NCI-H510A (cell line): ENCODE measurements at places on chromosomes 1 and 21.

GRCh38 chr1:195462646-195463045, 1145.6 kb downstream of the KCNT2 start:
- DNase-seq = no peak

DNA sequence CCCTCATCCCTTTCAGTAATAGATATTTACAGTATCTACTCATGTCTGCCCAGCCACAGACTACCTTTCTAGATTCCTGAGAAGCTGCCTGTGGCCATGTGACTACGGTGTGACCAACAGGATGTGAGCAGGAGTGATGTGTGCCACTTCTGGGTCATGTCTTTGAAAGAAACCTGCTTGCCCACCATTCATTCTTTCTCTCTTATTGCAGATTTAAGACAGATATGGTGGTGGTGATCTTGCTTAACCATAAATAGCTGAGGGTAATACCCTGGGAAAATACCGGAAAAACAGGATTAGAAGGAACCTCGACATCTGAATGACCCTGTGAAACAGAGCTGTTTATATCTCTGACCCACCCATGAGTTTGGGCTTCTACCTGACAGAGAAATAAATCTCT, 41.6 kb upstream of the GUCA2A start:
- DNase-seq = no peak

- no peak for DNase-seq
These were observed 127.3 kb downstream of the CAMTA1 start for GRCh38 chr1:6912518-6912917.

- DNase-seq = no peak
These were observed 43.2 kb downstream of the ELK4 start for GRCh38 chr1:205588636-205589035.

GRCh38 chr1:229694053-229694693, 68.1 kb downstream of the URB2 start:
- DNase-seq = peak; percentile 77

DNA sequence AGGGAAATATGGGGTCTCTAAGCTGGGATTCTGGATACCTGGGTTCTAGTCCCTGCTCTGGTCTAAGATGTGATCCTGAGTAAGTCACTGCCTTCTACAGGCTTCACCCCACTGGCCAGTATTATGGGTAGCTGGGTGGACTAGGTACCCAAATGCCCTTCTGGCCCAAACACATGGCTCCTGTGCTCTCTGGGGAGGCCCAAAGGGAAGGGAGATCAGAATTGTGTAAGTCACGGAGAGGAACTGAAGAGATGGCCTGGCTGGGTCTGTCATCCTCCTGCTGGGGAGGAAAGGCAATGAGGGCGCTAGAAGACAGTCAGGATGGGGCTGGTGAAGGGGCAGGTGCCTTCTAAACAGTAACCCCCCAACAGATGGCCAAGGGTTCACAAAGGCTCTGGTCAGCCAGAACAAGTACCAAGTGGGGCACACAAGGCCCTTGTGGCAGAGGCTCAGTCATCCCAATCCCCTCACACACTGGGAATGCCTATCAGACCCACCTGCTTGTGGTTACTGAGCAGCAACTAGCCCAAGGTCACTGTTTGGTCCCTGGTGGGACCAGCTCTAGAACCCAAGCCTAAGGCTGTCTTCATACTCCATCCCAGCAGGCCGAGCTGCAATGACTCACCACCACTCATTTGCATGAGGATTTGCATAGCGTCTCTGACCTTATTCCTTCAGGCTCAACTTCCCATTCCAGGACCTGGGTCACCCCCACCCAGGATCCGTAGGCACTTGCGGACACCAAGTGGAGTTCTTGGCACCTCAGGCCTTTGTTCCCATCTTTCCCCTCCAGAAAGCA, 9.2 kb downstream of the MEF2D start:
- DNase-seq = no peak

DNA sequence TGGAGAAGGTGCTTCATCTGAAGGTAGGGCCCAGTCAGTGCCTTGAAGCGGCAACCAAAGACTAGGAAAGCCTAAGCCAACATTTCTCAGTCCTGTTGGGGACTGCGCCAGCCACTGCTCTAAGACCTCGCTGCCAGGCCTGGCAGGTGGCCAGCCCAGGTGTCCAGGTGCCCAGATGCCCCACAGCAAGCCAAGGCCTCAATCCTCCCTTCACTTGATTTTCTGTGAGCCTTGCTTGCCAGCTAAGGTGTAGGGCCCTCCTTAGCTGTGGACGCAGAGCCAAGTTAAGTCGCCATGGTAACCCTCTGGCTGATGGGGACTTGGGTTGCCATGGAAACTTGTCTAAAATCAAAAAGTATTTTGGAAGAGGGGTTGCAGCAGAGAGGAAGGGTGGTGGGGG, 135.0 kb downstream of the NAV1 start:
- DNase-seq = no peak

DNA sequence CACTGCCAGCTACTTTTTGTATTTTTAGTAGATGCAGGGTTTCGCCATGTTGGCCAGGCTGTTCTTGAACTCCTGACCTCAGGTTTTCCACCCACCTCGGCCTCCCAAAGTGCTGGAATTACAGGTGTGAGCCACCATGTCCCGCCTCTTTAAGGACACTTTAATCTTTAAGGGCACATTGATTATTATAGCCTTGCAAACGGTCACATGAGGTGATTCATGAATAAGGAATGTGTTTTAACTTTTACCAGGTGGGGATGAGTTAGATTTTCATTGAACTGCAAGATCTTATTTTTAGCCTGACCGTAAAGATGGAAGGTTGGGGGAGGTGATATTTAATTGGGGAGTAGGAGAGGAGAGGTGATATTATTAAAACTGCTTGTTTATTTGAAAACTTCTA, 61.9 kb downstream of the TBCE start:
- DNase-seq = no peak

DNA sequence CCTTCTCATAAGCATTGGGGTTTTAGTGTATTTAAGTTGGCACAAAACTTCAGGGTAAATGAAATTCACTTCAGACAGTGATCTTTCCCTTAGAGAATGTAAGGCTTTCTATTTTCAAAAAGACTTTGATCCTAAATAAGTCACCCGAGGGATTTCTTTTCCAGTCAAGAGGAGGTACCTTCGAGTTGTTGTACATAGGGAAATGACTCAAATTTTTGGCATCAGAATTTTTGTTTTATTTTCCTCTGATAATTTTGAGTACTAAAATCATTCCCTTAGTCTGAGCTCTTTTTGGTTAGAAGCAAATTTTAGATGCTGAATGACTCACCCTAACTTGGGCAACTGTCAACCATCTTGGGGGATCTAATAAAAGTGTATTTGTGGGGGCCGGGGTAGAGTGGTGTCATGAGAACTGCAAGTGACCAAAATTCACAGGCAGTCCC, 193.9 kb downstream of the DHRS3 start:
- DNase-seq = no peak

DNA sequence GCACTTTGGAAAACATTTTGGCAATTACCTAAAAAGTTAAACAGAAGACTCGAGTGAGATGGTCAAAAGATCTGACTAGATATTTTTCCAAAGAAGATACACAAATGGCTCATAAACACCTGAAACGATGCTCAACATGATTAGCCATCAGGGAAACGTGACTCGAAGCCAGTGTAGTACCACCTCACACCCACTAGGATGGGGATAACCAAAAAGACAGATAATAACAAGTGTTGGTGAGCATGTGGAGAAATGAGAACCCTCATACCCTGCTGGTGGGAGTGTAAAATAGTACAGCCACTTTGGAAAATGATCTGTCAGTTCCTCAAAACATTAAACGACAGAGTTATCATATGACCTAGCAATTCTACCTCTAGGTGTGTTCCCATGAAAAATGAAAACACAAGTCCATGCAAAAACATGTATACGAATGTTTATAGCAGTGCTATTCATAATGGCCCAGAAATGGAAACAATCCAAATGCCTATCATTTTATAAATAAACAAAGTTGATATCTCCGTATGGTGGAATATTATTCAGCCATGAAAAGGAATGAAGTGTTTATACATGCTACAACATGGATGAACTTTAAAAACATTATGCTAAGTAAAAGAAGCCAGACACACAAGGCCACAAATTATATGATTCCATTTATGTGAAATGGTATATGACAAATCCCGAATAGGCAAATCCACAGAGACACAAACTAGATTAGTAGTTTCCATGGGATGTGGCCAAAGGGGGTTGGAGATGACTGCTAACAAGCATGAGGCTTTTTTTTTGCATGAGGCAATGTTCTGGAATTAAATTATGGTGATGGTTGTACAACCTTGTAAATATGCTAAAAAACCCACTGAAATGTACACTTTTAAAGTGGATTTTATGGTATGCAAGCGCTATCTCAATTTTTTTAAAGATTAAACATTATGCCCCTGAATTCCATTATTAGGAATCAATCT, 625.3 kb downstream of the KIF26B start:
- DNase-seq = no peak

DNA sequence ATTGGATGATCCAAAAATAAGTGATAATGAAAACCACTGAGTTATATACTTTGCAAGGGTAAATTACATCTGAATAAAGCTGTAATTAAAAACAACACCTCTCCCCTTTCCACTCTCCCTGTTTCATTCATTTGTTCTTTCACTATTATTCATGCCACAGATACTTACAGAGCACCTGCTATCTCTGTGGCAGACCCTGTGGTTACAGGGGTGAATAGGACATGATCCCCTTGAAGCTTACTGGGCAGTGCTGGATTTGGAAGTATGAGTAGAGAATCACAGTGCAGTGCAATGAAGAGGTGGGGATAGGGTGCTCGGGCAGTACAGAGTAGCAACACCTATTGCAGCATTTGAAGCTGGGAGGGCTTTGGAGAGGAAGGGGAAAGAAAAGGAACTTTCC, 21.7 kb downstream of the ARV1 start:
- DNase-seq = no peak

- no peak for DNase-seq
These were observed 42.8 kb downstream of the UBASH3A start for GRCh38 chr21:42446531-42446930.

DNA sequence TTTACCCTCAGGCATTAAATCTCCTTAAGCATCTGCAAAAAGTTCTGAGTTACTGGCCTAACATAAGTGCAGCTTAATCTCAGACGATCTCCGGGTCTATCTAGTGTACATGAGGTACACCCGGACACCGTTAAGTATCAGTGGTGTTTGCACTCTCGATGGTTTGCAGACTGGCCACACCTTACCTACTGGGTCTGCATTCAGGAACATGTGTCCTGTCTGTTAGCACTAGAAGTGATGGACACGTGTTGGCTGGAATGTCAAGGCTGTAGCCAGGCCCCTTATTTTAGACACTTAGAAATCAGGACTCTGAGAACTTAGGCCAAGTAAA, 783 bp upstream of the AGL start:
- no peak for DNase-seq

DNA sequence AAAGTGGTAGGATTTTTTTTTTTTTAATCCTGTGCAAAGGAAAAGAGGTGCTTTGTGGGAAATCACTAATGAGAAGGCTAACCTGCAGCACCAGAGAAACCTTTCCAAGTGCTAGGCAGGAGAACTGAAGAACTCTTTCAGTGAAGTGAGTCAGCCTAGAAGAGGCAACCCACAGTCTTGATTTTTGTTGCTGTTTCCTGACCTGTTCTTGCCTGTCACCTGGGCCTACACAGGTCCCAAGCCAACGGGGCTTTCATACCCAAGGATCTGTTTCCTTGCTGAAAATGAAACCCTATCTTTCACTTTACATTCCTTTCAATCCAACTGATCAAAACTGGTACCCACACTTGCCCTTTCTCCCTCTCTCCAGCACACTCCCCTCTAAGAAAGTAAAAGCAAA, 7.1 kb upstream of the IKBKE start:
- DNase-seq = no peak

- DNase-seq = no peak
These were observed 638 bp upstream of the OLIG2 start for GRCh38 chr21:33025106-33025488.

DNA sequence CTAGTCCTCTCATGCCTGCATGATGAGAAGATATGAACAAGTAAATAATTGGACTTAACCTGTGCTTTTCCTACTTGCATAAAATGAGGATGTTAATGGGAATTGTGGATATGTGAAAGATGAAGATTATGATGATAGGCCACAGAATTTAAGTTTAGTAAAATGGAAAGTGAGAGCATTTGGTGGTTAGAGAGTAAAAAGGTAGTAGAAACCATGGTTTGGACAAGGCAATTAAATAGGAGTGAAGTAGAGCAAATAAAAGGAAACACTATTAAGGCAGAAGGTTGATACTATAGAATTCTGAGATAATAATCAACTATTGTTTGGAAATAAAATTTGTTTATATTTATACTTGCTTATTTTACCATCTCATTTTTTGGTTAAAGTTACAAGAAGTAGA, 1162.5 kb downstream of the MRPL39 start:
- no peak for DNase-seq

DNA sequence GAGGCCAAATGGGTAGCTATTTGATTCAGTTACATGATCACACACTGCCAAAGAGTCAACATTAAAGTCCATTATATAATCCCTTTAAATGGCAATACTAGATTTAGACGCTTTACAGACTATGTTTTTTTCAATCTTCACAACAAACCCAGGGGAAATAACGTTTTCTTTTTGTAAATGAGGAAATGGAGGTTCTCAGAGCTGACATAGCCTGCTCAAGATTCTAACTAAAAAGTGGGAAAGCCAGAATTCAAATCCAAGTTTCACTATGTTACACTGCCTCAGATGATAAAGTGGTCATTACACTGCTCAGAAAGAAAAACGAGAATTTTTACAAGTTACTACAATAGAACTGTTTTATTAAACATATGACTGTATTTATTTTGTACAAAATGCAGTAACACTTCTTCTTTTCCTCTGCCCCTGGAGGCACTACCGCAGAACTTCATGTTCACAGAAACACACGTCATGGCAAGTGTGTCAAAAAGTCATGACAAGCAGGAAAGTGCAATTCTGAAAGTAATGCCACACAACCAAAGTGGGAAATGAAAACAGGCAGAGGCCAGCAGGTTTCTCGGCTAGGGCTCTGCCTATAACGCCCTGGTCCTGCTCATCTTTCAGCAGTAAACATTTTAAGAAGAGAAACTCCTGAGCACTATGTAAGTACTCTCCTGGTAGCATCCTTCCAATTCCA, 19.0 kb downstream of the THEMIS2 start:
- no peak for DNase-seq

- no peak for DNase-seq
These were observed 54.4 kb downstream of the EVI5 start for GRCh38 chr1:92730476-92730875.

DNA sequence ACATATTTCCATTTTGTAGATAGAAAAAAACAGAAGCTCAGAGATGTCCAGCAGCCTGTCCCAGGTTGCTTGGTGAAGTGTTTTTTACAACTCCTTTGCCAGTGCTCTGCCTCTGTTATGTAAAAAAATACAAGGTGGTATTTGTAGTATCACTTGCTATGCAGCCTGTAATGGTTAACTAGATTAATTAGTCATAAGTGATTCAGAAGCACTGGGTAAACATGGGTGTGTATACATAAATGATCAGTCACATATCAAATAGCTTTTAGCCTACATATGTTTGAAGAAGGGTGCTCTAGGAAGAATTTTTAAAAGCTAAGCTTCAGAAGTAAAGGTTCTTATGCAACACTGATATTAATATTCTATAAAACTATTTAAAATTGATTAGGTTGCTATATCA, 70.0 kb upstream of the MAGI3 start:
- DNase-seq = no peak

- DNase-seq = no peak
These were observed 19.1 kb downstream of the MRPL37 start for GRCh38 chr1:54218883-54219687.

GRCh38 chr1:178520803-178521202, 7.9 kb downstream of the TEX35 start:
- no peak for DNase-seq

- peak; percentile 87 for DNase-seq
These were observed 157.7 kb downstream of the TOMM20 start for GRCh38 chr1:234970731-234971476.

GRCh38 chr1:159941591-159942560, 3.5 kb downstream of the IGSF9 start:
- no peak for DNase-seq

- DNase-seq = no peak
These were observed 113.9 kb upstream of the RGS1 start for GRCh38 chr1:192461684-192462083.
